Activated naive CD8-positive, alpha-beta T cell treated with anti-CD3 and anti-CD28 coated beads, Interleukin-2, amount 10 ng/mL, durations not matched to agents 7 days and 5 days (primary cell): ENCODE measurements at places on chromosomes 16 and 17.
A peak's percentile ranks its signal among the peaks of the same experiment; 100 is the strongest.

- DNase-seq: no peak
Measured at GRCh38 chr17:15409721-15410250, 57.6 kb downstream of the CDRT4 start.

DNA sequence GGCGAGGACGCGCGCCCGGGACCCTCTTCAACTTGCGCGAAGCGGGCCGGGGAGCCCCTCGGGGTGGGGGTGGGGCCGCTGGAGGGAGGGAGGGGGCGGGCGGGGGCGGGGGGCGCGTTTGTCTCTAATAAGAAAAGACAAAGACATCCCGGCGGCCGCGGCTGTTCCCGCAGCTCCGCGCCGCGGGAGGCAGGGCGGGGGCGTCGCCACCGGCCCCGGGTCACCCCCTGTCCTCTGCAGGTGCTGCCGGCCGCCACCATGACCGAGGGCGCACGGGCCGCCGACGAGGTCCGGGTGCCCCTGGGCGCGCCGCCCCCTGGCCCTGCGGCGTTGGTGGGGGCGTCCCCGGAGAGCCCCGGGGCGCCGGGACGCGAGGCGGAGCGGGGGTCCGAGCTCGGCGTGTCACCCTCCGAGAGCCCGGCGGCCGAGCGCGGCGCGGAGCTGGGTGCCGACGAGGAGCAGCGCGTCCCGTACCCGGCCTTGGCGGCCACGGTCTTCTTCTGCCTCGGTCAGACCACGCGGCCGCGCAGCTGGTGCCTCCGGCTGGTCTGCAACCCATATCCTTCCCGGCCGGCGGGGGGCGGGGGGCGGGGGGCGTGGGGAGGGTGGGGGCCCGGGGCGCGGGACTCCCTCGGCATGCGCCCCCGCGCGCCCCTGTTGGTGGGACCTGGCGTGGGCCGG is 714 bp downstream of the CACNA1H start:
- DNase-seq: no peak

GRCh38 chr16:55418586-55418985 is 60.4 kb upstream of the MMP2 start:
- no peak for DNase-seq

GRCh38 chr17:63378411-63379375 is 67.4 kb downstream of the CYB561 start:
- DNase-seq: no peak

- no peak for DNase-seq
Measured at GRCh38 chr16:48413272-48413671, 28.1 kb upstream of the SIAH1 start.

DNA sequence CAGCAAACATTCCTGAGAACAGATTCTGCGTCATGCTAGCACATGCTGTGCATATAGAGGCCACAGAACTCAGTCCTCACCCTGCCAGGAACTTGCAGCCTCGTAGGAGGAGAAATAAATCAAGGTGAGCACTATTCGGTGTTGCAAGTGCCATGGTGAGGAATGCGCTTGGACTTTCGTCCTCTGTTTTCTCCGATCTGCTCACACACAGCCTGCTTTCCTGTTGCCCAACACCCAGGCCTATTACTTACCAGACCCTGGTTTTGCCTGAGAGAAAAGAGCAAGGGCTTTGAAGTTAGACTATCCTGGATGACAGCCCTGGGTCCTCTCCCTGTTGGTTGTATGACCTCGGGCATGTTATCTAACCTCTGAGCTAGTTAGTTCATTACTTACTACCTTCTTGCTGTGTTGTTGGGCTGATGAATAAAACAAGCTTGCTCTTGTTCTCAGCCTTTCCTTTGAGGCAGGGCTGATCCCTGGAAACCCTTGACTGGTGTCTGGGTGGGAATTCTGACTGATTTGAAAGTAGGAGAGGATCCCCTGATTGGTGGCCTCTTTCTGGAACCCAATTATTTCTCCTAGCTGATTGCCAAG is 2.9 kb downstream of the ACSF2 start:
- no peak for DNase-seq

GRCh38 chr17:45895969-45896785 is 1.8 kb downstream of the MAPT start:
- DNase-seq: no peak

- no peak for DNase-seq
Measured at GRCh38 chr17:56292010-56292409, 138.7 kb downstream of the ANKFN1 start.

DNA sequence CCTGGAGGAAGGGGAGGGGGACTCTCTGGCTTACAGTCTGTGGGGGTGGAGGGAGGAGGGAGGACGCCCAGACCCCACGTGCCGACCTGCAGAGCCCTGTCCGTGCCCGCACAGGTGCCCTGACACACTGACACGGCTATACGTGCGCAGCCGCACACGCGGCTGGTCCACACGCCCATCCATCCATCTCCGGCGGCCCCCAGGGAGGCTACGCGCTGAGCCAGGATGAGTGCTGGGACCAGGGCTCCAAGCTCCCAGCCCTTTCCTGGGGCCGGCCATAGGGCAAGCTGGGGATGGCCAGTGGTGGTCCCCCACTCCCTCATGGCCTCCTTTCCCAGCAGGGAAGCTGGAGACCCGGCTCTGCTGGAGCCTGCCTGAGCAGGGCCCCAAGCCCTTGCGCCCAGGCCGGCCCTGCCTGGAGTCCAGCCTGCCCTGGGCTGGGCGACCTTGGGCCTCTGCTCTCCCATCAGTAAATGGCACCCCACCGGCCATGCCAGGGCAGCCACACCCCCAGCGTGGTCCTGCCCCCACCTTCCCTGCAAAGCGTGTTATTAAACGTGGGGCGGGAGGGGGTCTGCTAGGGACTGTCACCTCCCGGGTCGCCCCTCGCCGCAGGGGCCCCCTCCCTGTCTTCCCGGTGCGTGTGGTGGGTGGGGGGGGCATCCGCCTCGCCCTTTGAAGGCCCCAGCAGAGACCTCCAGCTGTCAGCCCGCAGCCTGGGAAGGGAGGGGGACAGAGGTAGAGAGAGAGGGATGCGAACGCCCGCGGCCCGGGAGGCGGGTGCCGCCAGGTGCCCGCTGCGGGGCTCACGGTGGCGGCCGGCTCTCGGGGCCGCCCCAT is 863 bp downstream of the CASKIN1 start:
- DNase-seq: no peak

- DNase-seq: no peak
Measured at GRCh38 chr17:6366221-6366666, 68.7 kb downstream of the AIPL1 start.

- DNase-seq: no peak
Measured at GRCh38 chr16:85062845-85063244, 35.2 kb downstream of the KIAA0513 start.

DNA sequence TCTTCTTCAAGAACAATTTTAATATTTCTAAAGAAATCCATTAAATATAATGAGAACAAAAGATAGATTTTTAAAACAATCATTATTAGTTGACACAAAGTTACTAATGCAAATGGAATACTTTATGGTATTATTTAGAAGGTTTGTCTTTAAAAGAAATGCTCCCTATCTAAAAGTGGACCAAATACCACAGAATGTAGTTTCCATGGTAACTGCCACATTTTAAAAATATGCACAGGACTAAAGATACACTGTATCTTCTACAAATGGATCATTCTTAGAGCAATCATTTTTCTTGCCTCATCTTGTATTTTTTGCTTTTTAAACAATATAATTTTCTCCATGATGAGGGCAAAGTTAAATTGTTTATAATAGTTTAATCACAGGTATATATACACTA is 296.0 kb downstream of the CEP112 start:
- no peak for DNase-seq

DNA sequence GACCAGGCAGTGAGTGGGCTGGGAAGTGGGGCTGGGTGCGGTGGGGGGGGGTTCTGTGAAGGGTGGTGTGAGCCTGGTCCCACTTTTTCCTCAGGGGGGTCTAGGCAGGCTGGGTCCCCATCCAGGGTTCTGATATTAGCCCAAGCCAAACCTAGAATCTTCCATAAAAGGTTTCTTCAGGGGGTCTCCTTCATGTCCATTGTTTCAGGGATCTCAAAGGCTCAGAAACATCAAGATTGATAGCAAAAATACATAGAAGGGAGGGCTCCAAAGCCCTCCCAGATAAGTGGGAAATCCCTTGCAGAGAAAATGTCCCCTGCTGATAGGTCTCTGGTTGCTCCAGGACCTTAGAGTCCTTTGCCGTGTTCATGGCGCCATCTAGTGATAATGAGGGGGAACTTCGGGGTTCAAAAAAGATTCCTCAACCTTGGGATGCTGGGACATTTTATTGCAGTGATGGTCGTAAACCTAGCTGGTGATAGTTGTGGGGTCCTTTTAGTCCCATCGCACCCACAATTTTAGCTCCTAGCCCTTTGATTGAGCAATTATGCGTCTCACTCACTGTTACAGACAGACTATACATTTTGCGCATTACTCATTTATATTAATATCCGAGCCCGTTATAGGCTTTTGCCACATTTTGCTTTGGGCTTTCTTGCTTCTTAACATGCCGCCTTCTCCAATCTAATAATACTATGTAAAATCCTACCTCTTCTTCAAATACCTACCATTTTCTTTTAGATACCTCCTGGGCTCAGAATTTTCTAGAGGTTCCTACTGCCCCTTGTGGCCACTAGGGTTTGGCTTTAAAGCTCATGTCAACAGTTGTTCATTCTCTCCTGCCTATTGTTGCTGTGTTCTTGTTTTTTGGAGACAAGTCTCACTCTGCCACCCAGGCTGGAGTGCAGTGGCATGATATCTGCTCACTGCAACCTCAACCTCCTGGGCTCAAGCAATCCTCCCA is 35.1 kb downstream of the IGF2BP1 start:
- DNase-seq: no peak

DNA sequence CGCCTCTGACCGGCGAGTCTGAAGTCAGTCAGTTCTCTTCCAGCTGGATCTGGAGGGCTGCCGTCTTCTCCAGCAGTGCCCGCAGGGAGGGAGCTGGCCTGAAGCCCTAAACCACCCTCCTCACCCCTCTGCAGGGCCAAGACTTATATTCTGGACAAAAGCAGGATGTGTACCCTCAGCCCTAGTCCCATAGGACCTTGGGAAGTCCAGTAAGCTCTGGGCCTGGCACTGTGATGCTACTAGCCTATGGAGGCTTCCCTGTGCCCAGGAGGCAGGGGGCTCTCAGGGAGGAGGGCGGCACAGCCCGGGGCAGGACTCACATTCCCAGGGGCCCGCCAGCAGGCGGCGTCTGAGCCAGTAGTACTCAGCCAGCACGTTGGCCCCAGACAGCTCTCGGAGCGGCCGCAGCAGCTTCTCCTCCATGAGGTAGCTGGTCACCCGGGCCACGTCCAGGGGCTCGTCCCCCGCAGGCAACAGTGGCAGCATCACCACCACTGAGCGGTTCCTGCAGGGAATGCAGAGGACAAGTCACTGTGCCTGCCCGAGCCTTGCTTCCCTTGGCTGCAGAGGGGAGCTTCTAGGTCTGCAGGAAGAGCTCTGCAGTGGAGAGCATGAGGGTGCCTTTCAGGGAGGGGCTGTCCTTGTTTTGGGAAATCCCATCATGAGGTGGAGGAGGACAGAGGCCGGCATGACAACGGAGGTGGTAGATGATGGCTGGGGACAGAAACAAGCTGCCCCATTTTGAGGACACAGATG is 41.7 kb downstream of the RMI2 start:
- DNase-seq: no peak

DNA sequence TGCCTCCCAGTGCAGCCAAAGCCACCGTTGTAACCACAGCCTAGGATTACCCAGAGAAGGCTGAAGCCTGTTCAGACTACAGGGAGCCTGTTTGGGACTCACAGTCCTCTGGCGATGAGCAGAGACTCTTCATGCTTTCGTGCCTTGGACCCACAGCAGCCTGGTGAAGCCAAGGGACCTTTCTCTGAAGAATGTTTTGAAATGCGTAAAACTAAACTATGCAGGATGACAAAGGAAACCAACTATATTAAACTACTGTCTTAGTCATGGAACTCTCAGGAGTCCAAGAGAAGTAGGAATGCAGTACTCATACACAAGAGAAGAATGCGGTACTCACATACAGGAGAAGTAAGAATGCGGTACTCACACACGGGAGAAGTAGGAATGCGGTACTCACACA is 20.9 kb downstream of the ABR start:
- DNase-seq: no peak

- DNase-seq: no peak
Measured at GRCh38 chr17:79301469-79301868, 226.8 kb downstream of the ENGASE start.

- no peak for DNase-seq
Measured at GRCh38 chr16:12391956-12392355, 411.7 kb downstream of the CPPED1 start.

DNA sequence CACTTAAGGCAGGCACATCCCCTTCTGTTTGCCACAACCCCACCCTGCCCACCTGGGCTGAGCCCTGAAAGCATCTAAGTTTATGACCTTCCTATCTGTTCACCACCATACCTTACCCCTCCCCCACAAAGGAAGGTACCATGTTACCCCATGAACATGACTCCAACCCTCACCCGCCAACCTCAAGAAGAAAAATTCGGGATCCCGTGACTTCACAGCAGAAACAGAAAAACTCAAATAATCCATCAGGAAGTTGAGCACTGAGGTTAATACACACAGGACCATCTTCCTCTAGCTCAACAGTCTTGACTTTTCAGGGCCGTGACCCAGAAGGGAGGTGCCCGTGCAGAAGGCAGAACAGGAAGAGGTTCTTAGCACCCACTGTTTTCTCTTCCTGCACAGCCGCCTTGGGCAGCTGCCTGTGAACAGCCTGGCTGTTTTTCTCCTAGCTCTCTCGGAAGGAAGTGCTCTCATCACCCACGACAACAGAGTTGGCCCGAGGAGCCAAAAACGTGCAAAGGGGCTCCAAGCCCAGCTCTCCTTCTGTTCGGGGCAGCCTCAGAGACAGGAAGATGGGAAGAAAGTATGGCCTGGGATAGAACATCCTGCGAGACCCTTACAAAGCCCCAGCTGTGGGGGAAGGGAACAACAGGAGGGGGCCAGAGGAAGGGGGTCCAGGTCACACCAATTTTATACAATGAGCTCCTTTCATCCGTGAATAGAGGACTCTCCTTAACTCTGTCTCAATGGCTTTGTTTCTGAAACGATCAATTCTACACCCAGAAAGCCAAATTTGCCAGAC is 101.1 kb downstream of the XYLT1 start:
- DNase-seq: peak; percentile 69

GRCh38 chr17:36989173-36989572 is 40.4 kb downstream of the AATF start:
- DNase-seq: no peak

- DNase-seq: no peak
Measured at GRCh38 chr17:80097844-80098691, 3.3 kb upstream of the GAA start.

- no peak for DNase-seq
Measured at GRCh38 chr16:80896776-80897175, 92.4 kb upstream of the CDYL2 start.

- no peak for DNase-seq
Measured at GRCh38 chr16:2278956-2279800, 11.3 kb upstream of the RNPS1 start.

GRCh38 chr17:67324330-67324729 is 42.0 kb downstream of the PSMD12 start:
- no peak for DNase-seq

DNA sequence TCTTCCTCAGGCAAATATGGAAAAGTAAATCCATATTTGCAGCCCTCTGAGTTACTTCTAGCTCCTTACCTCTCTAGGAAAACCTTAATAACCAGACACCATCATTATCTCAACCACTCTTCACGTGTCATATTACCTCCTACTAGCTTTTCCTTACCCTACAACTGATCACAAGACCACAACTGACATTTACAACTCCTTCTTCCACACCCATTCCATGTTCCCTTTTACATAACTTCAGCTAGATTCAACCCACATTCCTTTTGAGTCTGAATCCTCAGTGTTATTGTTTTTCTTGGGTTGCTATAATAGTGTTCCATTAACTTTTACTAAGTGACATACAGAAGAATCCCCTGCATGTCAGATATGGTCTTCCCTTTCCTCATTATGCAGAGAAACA is 4.7 kb upstream of the OR1E2 start:
- no peak for DNase-seq

- DNase-seq: no peak
Measured at GRCh38 chr17:34714475-34715410, 135.4 kb downstream of the TMEM132E start.
